ENCODE measurements at places on chromosomes 1 and 21. TPM values are rescaled to one million over a fixed set of nuclear protein-coding genes. Genes with fewer than 3 reads are reported as not detected.

SYPL2 gene
- polyA plus RNA-seq = 0.04 TPM

CSF3R gene
- not detected for polyA plus RNA-seq

FCRL4 gene
- 0.08 TPM for polyA plus RNA-seq

PROK1 gene
- polyA plus RNA-seq = not detected

SLAMF8 gene
- polyA plus RNA-seq = not detected

USP24 gene
- 9.6 TPM for polyA plus RNA-seq

GRCh38 chr1:67570486-67571143 is 114.4 kb upstream of the GADD45A start:
- H3K4me3 ChIP-seq = no peak overlapping the region
- DNase-seq = no peak
- no peaks in the 10 kb centered on the region for H3K36me3 ChIP-seq

GRCh38 chr1:47659146-47659545 is 221.3 kb downstream of the FOXD2 start:
- no peaks in the 10 kb centered on the region for H3K4me1 ChIP-seq
- DNase-seq = no peak
- H3K4me3 ChIP-seq = no peak overlapping the region
- no peaks in the 10 kb centered on the region for H3K36me3 ChIP-seq
- no peaks in the 10 kb centered on the region for H3K27me3 ChIP-seq
- H3K27ac ChIP-seq = no peak overlapping the region

- DNase-seq = no peak
- H3K27ac ChIP-seq = peak overlapping the region; percentile 96
- H3K27me3 ChIP-seq = no peaks in the 10 kb centered on the region
- no peaks in the 10 kb centered on the region for H3K4me1 ChIP-seq
These were observed 6.3 kb downstream of the CDKN2C start for GRCh38 chr1:50976111-50976889.

- peak overlapping the region; percentile 76 for H3K4me3 ChIP-seq
- H3K27ac ChIP-seq = peak overlapping the region; percentile 100
- H3K4me1 ChIP-seq = peaks cover 17% of the 10 kb centered on the region
- peaks cover 1% of the 10 kb centered on the region for H3K36me3 ChIP-seq
- DNase-seq = peak; percentile 58
- H3K27me3 ChIP-seq = no peaks in the 10 kb centered on the region
These were observed 2.8 kb downstream of the IFI16 start for GRCh38 chr1:159012495-159012894.

DNA sequence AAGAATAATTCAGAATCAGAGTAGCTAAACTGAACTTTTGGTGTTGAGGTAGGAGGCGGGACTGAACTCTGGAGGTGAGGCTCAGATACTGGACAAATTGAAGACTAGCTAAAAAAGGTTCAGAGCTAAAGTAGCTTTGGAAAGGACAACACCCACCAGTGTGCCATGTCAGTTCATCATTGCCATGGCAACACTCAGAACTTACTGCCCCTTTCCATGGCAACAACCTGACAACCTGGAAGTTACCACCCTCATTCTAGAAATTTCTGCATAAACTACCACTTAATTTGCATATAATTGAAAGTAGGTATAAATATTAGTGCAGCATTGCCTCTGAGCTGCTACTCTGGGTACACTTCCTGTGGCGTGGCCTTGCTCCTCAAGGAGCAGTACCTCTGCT is 30.3 kb upstream of the POGK start:
- H3K27me3 ChIP-seq = no peaks in the 10 kb centered on the region
- H3K4me1 ChIP-seq = no peaks in the 10 kb centered on the region
- H3K4me3 ChIP-seq = no peak overlapping the region
- DNase-seq = no peak

- H3K27ac ChIP-seq = peak overlapping the region; percentile 96
- DNase-seq = no peak
- peaks cover 5% of the 10 kb centered on the region for H3K36me3 ChIP-seq
- peaks cover 80% of the 10 kb centered on the region for H3K4me1 ChIP-seq
These were observed 11.9 kb downstream of the MEF2D start for GRCh38 chr1:156488566-156489165.

DNA sequence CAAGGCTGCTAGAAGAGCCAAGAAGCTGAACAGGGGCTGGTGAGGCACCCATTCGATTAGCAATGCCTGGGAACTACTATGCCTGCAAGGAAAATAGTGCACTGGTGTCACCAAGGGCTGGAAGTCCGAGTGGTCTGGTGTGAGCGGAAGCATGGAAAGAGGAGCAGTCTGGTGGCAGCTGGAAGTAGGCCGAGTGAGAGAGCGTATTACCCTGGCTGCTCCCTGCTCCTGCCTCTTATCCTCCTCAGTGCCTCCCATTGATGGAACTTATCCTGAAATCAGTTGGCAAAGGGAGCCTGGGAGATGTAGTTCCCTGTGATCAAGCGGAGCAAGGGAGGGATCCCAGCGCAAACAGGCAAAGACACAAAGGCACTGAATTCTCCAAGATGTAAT is 9.6 kb downstream of the SMAP2 start:
- no peak for DNase-seq
- peaks cover 16% of the 10 kb centered on the region for H3K36me3 ChIP-seq
- peak overlapping the region; percentile 46 for H3K4me3 ChIP-seq
- peaks cover 66% of the 10 kb centered on the region for H3K4me1 ChIP-seq

DNA sequence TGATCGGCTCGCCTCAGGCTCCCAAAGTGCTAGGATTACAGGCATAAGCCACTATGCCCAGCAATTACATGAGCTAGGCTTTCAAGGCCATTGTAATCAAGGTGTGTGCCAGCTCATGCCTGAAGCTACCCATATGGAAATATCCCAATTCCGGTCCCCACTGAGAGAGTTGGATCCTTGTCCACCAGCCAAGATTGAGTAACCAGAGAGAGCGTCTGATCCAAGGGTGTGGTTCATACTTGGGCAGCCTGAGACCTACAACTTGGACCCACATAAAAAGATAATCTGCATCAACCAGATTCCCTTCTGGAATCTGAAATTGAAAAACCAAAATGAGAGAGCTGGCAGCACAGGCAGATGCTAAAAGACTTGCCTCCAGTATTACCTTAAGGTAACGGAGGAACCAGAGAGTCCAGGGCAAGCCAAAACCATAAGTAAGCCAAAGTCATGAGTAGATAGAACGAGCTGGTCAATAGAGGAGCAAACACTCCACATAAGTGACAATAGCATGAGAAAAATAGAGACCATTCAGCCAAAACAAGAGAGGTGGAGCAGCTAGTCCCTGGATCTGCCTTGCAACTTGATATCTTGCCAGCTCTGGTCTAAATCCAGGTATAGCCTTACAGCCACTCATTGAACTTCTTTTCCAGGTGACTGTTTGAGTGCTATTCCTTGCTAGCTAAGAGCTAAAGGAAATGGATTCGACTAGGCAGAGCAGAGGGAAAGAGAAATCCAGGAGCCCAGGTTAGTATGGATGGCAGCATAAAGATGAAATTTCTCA is 63.8 kb upstream of the ATP1A1 start:
- H3K36me3 ChIP-seq = no peaks in the 10 kb centered on the region
- DNase-seq = no peak
- H3K4me3 ChIP-seq = no peak overlapping the region
- H3K27me3 ChIP-seq = no peaks in the 10 kb centered on the region
- no peaks in the 10 kb centered on the region for H3K4me1 ChIP-seq

DNA sequence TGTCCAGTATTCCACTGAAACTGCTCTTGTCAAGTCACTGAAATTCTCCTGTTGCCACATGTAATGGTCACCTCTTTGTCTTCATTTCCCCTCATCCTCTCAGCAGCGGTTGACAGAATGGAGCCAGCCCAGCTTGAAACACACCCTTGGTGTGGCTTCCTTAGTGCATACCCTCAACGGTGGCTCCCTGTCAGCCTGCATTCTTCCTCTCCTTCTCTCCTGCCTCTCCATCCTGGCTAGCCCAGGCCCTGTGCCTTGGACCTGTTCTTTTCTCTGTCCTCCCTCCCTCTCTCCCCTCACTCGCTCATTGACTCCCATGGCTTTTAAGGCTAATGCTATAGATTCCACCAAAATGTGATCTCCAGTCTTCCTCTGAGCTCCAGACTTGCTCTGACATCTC is 3.7 kb downstream of the FCMR start:
- H3K36me3 ChIP-seq = no peaks in the 10 kb centered on the region
- DNase-seq = no peak

DNA sequence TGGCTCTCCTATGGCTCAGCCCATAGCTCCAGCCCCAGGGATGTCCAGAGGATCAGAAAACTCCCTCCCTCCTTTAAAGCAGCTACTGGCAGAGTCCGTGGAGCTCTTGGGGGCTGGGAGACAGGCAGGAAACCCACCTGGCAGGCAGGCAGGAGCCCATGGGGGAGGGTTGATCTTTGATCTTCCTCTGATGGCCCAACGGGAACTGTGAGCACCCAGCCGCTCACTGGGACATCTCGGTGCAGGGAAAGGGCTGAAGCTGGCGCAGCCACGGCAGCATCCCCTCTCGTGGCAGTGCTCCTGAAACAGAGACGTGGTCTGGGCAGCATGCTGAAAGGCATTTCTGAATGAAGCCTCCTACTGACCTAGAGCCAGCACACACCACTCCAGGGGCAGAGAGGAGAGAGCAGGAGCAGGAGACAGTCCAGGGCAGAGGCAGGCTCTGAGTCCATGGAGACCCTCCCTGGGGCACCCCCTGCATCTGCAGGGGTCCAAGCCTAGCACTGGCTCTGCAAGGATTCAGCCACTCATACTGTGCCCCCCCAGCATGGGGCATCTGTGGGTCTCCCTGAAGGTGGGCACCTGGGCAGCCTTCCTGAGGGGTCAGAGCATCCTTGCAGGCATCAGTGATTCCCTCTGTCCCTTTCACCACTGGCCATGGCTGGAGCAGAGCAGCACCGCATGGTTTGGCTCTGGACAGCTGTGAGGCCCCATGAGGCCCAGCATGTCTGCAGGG is 4.9 kb upstream of the SLX9 start:
- H3K27me3 ChIP-seq = no peaks in the 10 kb centered on the region
- H3K27ac ChIP-seq = no peak overlapping the region
- peaks cover 18% of the 10 kb centered on the region for H3K4me1 ChIP-seq

GRCh38 chr1:172952516-172952915 is 98.2 kb downstream of the TNFSF18 start:
- no peak overlapping the region for H3K4me3 ChIP-seq
- H3K27me3 ChIP-seq = peaks cover 6% of the 10 kb centered on the region
- H3K27ac ChIP-seq = no peak overlapping the region
- DNase-seq = no peak
- no peaks in the 10 kb centered on the region for H3K36me3 ChIP-seq

GRCh38 chr1:42165511-42166210 is 1.1 kb upstream of the GUCA2A start:
- no peak overlapping the region for H3K4me3 ChIP-seq
- H3K27me3 ChIP-seq = no peaks in the 10 kb centered on the region
- no peaks in the 10 kb centered on the region for H3K4me1 ChIP-seq
- no peak for DNase-seq
- H3K36me3 ChIP-seq = no peaks in the 10 kb centered on the region

GRCh38 chr1:26959722-26960624 is at the start of gene KDF1:
Gene KDF1, minus strand, starts transcription at chr1:26960468. Its CDS starts 8,088 bp downstream, at chr1:26952380.
- no peak for DNase-seq
- H3K36me3 ChIP-seq = no peaks in the 10 kb centered on the region
- no peaks in the 10 kb centered on the region for H3K4me1 ChIP-seq
- no peak within 1 kb of the TSS for H3K27ac ChIP-seq

GRCh38 chr1:160090760-160091159 is 7.7 kb downstream of the IGSF8 start:
- no peak overlapping the region for H3K4me3 ChIP-seq
- peaks cover 2% of the 10 kb centered on the region for H3K36me3 ChIP-seq
- H3K4me1 ChIP-seq = no peaks in the 10 kb centered on the region
- no peaks in the 10 kb centered on the region for H3K27me3 ChIP-seq
- H3K27ac ChIP-seq = no peak overlapping the region

- H3K36me3 ChIP-seq = no peaks in the 10 kb centered on the region
- no peak overlapping the region for H3K27ac ChIP-seq
- no peak overlapping the region for H3K4me3 ChIP-seq
- DNase-seq = no peak
- no peaks in the 10 kb centered on the region for H3K27me3 ChIP-seq
These were observed 133.3 kb downstream of the ACBD6 start for GRCh38 chr1:180369061-180369460.

GRCh38 chr1:98749152-98749756 is 87.7 kb downstream of the SNX7 start:
- H3K4me3 ChIP-seq = no peak overlapping the region
- no peaks in the 10 kb centered on the region for H3K36me3 ChIP-seq
- no peaks in the 10 kb centered on the region for H3K4me1 ChIP-seq
- H3K27ac ChIP-seq = no peak overlapping the region

DNA sequence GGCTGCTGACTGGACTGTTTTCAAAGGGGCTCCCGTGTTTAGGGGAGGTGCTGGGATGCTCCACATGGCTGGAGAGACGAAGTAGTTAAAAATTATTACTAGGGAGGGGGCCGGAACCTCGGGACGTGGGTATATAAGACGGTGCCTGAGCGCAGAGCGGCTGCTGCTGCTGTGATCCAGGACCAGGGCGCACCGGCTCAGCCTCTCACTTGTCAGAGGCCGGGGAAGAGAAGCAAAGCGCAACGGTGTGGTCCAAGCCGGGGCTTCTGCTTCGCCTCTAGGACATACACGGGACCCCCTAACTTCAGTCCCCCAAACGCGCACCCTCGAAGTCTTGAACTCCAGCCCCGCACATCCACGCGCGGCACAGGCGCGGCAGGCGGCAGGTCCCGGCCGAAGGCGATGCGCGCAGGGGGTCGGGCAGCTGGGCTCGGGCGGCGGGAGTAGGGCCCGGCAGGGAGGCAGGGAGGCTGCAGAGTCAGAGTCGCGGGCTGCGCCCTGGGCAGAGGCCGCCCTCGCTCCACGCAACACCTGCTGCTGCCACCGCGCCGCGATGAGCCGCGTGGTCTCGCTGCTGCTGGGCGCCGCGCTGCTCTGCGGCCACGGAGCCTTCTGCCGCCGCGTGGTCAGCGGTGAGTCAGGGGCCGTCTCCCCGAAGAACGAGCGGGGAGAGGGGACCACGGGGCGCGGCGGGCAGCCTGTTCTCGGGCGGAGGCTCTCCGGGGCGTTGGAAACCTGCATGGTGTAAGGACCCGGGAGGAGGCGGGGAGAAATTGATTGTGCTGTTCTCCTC is at the start of gene CHODL:
Gene CHODL, plus strand, starts transcription at position 163 of the 793 bp plus-strand sequence. Its CDS starts 391 bp downstream, at position 554.
- DNase-seq = no peak
- H3K4me1 ChIP-seq = no peaks in the 10 kb centered on the region
- H3K4me3 ChIP-seq = no peak within 1 kb of the TSS
- H3K27me3 ChIP-seq = no peaks in the 10 kb centered on the region

- H3K27me3 ChIP-seq = no peaks in the 10 kb centered on the region
- H3K4me3 ChIP-seq = peak overlapping the region; percentile 81
- DNase-seq = no peak
- H3K27ac ChIP-seq = peak overlapping the region; percentile 81
- no peaks in the 10 kb centered on the region for H3K36me3 ChIP-seq
- H3K4me1 ChIP-seq = peaks cover 4% of the 10 kb centered on the region
These were observed 633 bp upstream of the CTPS1 start for GRCh38 chr1:40978886-40979240.

GRCh38 chr1:205458777-205459566 is 3.1 kb upstream of the BLACAT1 start:
- no peak overlapping the region for H3K27ac ChIP-seq
- no peak for DNase-seq
- no peaks in the 10 kb centered on the region for H3K4me1 ChIP-seq

Data from GM12878 (cell line).